ENCODE measurements at places on chromosomes 11 and 22.

- DNase-seq: no peak
Measured at GRCh38 chr22:22588485-22589164, 29.6 kb upstream of the PRAME start.

DNA sequence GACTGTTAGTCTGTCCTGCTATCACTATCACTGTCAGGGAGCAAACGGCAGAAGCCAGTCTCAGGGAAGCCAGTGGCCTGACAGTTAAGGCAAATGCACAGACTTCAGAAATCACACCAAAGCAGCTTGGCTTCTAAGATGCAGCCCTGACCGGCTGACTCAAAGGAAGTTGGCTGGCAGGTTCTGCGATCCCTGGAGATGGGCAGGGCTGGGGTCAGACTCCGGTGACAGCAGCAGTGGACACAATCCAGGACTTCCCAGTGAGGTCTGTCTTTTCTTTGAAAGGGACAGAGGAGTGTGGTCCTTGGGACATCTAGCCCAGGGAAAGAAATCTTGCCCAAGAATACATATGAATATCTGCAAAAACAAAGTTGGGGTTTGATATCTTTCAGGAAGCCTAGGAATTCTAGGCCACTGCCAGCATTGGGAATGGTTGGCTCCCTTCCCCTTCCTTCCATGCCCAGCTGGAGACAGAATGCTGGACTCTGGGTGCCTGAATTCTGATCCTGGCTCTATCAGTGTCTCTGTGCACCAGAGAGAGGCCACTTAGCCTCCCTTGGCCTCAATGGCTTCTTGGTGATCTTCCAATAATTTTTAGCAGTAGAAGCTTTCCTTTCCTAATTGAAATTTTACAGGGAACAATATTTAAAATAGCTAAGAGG lies 108.9 kb downstream of the KIRREL3 start:
- DNase-seq: no peak

DNA sequence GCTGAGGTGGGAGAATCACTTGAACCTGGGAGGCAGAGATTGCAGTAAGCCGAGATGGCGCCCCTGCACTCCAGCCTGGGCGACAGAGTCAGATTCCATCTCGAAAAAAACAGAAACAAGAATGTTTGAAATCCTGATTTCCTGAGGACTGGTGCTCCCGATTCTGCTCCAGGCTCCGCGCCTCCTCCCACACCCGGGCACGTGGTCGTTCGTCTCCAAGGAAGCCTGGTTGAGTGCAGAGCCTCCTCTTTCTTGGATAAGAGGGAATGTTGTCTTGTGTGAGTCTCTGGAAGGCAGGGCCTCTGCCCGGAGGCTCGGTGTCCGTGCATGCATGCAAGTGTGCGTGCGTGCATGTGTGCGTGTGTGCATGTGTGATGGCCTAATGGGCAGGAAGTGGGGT lies 30.1 kb downstream of the BRSK2 start:
- DNase-seq: no peak

DNA sequence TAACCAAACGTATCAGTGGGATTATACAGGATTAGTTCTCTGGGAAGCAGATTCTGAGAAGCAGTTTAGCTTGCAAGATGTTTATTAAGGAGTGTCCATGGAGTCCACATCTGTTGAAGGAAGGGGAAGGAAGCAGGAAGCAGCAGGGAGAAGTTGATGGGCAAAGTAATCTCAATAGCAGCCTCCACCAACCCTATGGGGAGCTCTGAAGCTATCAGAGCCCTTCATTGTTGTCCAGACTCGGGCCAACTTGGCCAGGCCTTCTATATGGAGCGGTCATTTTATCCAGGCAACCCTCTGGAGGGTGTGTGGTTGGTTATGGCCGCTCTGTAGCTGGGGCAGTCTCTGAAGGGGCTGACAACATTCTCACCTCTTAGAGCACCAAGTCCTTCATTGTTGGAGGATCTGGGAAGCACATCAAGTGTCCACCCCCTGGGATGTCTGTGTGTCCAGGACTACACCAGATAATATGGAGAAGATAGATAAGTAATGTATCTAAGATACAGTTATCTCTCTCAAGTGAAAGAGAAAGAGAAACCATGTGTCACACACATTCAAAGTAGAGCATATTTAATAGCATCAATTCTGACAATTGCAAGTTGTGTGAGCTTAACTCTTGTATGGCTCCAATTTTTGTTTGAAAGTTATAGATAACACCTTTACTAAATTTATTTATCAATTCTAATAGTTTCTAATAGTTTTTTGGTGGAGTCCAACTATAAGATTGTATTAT lies 101.7 kb upstream of the TRIM77 start:
- no peak for DNase-seq

DNA sequence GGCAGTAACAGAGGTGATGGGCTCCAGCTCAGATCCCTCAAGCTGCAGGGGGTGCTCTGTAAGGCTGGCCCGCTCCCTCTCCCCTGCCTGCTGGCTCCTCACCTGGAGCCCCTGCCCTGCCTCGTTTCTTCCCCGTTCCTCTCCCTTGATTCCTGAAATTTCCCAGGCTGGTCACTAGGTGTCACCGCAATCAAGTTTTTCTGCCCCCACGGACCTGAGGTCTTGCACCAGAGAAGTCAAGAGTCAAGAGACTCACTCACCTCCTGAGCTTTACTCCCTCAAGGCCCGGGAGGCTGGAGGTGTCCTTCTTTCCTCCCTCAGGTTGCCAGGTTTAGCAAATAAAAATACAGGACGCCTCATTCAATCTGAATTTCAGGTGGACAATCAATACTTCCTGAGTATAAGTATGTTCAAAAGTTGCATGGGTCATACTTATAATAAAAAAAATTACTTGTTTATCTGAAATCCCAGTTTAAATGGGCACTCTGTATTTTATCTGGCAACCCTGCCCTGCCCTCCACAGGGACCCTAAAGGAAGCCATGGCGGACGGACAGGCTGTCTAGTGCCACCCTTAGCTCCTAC lies 69.2 kb downstream of the SCUBE1 start:
- peak; percentile 29 for DNase-seq

DNA sequence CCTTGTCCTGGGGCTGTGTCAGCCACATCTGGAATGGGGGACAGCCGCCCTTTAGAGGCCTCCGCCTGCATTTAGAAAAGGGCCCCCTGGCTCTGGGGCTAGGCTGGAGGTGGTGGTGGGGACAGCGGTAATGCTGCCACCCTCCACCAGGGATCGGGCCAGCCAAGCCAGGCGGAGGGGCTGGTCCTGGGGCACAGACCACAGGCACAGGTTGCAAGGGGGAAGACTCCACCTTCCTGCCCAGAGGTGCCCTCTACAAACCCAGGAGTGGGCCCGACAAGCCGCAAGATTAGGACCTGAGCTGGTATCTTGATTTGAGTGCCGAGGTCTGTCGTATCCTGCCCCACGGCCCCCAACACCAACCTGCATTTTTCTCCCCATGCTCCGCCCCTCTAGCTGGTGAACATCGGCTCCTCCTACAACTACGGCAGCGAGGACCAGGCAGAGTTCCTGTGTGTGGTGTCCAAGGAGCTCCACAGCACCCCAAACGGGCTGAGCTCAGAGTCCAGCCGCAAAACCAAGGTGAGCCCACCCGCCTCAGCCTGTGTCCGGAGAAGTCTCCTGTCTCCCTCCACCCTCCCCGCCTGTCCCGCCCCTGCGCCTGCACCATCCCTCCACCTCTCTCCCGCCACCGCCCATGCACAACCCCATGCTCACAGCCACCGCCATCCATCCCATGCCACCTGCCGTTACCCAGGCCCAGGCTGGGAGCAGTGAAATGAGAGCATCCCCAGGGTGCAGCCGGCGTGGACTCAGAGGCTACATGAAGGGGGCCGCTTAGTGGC lies 7.6 kb downstream of the KCTD17 start:
- DNase-seq: no peak

DNA sequence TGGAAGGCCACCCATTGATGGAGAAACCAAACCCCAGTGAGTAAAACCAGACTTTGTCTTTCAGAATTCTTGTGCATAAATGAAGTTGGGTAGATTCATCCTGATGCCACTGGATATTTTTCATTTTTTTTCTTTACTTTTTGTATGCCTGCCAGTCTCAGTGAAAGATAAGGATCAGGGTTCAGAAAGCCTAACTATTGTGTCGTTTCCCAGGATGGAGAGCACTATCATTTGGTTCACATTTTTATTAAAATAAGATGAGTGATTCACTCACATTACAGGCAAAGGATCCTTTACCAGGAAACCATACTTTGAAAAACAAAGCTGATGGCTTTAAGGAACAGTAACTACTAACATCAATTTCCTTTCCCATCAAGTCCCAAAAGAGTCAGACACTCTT lies 52.0 kb downstream of the ARFGAP2 start:
- DNase-seq: no peak

- no peak for DNase-seq
Measured at GRCh38 chr11:132471466-132471865, 1060.8 kb downstream of the OPCML start.

- no peak for DNase-seq
Measured at GRCh38 chr11:67413266-67413849, 2.1 kb upstream of the CARNS1 start.

DNA sequence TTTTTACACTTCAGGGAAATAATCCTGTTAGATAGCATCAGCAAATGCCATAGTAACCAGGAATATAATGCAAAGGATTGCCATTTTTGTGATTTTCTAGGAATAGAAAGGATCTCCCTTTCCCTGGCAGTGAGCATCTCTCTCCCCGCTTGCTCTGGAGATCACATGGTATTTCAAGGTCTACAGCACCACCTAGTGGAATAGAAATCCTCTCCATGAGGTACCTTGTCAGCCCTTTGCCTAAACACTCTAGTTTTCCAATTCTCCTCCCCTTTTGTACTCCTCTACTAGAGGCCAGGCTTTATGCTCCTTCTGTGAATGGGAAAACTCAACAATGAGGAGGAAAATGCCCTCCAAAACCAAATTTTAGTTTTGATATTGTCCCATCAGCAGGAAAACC lies 78.4 kb downstream of the XRRA1 start:
- DNase-seq: no peak

GRCh38 chr11:60783911-60784310 lies 1.2 kb upstream of the MS4A10 start:
- DNase-seq: no peak
